ENCODE measurements at places on chromosomes 7 and 10. TPM values are rescaled to one million over a fixed set of nuclear protein-coding genes. Genes with fewer than 3 reads are reported as not detected.
A peak's percentile ranks its signal among the peaks of the same experiment; 100 is the strongest.

C10orf53 gene
- not detected for total RNA-seq

FXYD4 gene
- total RNA-seq, result not detected

FKBP6 gene
- total RNA-seq, result not detected

DENND2A gene
- 0.09 TPM for total RNA-seq

PTF1A gene
- total RNA-seq, result not detected

IL2RA gene
- total RNA-seq, result 33.4 TPM

GRCh38 chr7:116429986-116430619 is 69.4 kb upstream of the CAV2 start:
- H3K36me3 ChIP-seq, result no peaks in the 10 kb centered on the region
- no peaks in the 10 kb centered on the region for H3K27me3 ChIP-seq
- no peaks in the 10 kb centered on the region for H3K4me1 ChIP-seq
- no peak for DNase-seq

GRCh38 chr7:150450491-150451001 is at the start of gene GIMAP8:
TSS of gene GIMAP8 (plus strand) at chr7:150450630. CDS start at chr7:150466699, 16,069 bp downstream.
- H3K4me3 ChIP-seq, result peak within 1 kb of the TSS; percentile 64
- no peaks in the 10 kb centered on the region for H3K36me3 ChIP-seq
- H3K27ac ChIP-seq, result peak within 1 kb of the TSS; percentile 94

DNA sequence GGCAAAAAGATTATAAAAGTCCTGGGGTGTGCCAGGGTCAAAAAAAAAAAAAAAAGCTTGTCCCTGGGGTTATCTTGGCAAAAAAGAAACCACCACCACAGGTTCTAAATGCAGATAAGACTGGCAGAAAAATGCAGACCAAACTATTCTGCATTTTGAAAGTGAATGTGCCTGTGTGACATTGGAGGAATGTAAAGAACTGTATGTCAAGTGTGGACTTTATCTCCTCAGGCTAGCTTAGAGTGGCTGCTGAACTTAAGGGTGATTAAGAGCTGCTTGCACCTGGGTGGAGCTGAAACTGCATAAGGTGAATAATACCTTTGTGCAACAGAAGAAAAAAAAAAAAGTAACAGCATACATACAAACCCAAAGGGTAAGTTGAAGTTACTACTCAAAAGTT is 1.3 kb upstream of the NAPEPLD start:
- DNase-seq, result no peak
- H3K4me3 ChIP-seq, result no peak overlapping the region
- H3K27ac ChIP-seq, result no peak overlapping the region
- peaks cover 14% of the 10 kb centered on the region for H3K4me1 ChIP-seq

- H3K4me1 ChIP-seq, result no peaks in the 10 kb centered on the region
- no peak overlapping the region for H3K4me3 ChIP-seq
- DNase-seq, result no peak
- H3K27me3 ChIP-seq, result no peaks in the 10 kb centered on the region
- H3K27ac ChIP-seq, result no peak overlapping the region
These were observed 148.2 kb downstream of the PRKCQ start for GRCh38 chr10:6431861-6432260.

- H3K4me3 ChIP-seq, result no peak overlapping the region
- no peak for DNase-seq
- no peaks in the 10 kb centered on the region for H3K4me1 ChIP-seq
- H3K27ac ChIP-seq, result no peak overlapping the region
- peaks cover 38% of the 10 kb centered on the region for H3K27me3 ChIP-seq
These were observed 11.1 kb upstream of the EMX2 start for GRCh38 chr10:117531371-117532002.

DNA sequence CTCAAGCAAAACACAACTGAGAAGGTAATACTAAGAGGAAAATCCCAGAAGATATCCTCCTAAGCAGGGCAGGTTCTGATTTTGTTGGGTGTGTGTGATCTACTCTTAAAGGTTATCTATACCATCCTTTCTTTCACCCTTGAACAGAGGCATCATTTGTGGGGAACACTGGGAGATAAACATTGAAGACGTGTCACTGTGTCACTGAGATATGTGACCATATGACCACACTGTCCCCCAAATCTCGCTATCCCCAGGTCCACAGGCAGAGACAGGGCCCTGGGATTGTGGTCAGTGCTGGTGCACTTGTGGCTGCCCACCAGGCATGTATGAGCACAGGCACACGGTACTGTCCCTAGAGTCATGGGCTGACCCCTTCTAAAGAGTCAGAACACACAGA is 30.0 kb downstream of the TECTB start:
- no peaks in the 10 kb centered on the region for H3K36me3 ChIP-seq
- no peak for DNase-seq
- no peaks in the 10 kb centered on the region for H3K4me1 ChIP-seq
- no peaks in the 10 kb centered on the region for H3K27me3 ChIP-seq

DNA sequence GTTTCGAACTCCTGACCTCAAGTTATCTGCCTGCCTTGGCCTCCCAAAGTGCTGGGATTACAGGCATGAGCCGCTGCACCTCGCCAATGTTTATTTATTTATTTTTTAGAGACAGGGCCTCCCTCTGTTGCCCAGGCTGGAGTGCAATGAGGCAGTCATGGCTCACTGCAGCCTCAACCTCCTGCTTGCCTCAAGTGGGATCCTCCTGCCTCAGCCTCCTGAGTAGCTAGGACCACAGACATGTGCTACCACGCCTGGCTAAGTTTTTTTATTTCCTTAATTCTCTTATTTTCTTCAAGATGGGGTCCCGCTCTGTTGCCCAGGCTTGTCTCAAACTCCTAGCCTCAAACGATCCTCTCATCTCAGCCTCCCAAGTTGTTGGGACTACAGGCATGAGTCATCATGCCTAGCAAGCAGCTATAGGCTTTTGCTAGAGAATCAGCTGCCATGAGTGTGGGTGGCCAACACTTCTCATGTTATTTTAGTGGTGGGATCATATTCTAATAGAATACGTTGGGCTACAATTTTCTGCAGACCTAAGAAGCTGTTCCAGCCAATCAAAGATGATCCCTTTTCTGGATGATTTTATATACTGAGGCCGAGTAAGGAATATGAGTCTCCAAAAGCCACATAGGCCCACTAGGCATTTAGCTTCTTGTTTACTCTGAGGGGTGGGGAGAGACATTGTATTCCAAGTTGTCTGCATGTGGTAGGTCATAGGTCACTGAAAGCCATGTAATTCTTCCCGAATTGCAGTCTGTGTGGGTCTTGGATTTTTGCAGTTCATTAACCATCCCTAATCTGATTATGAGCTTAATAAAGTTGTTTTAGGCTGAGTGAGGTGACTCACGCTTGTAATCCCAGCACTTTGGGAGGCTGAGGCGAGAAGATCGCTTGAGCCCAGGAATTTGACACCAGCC is 7.6 kb upstream of the TMEM248 start:
- H3K4me1 ChIP-seq, result no peaks in the 10 kb centered on the region
- no peak overlapping the region for H3K4me3 ChIP-seq
- H3K27me3 ChIP-seq, result no peaks in the 10 kb centered on the region
- no peaks in the 10 kb centered on the region for H3K36me3 ChIP-seq
- no peak for DNase-seq

GRCh38 chr7:132577206-132578049 is 1.2 kb upstream of the PLXNA4 start:
- no peak overlapping the region for H3K4me3 ChIP-seq
- peaks cover 20% of the 10 kb centered on the region for H3K4me1 ChIP-seq
- H3K36me3 ChIP-seq, result no peaks in the 10 kb centered on the region
- H3K27ac ChIP-seq, result no peak overlapping the region
- peaks cover 22% of the 10 kb centered on the region for H3K27me3 ChIP-seq

DNA sequence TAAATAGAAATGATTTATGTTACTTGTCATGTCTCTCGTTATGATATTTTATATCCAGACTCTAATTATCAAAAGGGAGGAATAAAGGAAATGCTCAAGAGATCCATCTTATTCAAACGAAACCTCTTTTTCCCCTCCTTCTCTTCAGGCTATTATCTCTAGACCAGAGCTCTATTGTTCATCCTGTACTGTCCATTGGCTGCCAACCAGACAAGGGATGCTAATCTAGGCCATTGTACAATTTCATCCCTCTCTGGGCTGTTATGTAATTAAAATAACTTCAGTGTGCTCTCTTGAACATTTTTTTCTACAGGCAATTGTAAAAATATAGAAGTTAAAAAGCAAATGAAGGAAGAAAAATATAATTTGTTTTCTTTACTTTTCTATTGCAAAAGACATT is 220.4 kb downstream of the HDAC9 start:
- no peak for DNase-seq
- H3K27ac ChIP-seq, result no peak overlapping the region

DNA sequence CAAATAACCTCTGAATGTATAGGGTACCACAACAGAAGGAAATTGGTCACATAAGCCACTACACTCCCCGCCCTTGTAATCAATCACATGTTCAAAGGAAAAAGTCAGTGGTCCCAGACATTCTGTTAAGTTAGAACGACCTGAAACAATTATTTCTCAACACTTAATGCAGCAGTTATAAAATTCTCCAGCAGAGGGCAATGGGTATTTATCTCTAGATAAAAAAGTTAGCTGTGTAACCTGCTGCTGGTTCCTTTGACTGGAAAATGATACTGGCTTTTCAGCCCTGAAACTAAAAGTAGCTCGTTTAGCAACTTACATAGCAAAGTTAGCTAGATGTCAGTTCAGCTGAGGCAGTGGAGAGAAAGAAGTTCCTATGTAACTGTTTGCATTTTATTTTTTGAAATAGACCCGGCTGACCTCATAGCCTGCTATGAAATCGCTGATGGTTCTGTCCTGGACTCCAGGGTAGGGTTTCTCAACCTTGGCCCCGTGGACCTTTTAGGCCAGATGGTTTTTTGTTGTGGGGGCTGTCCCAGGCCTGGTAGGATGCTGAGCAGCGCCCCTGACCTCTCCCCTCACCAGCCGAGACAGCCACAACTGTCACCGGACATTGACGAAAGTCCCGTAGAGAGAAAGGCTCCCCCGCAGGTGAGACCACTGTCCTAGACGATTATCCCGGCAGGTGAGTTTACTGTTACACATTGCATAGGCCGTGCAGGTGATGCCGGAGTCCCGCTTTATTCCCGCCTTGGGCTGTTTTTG is 40.2 kb upstream of the PROSER2 start:
- no peak for DNase-seq
- no peaks in the 10 kb centered on the region for H3K4me1 ChIP-seq
- H3K36me3 ChIP-seq, result no peaks in the 10 kb centered on the region
- no peak overlapping the region for H3K4me3 ChIP-seq

DNA sequence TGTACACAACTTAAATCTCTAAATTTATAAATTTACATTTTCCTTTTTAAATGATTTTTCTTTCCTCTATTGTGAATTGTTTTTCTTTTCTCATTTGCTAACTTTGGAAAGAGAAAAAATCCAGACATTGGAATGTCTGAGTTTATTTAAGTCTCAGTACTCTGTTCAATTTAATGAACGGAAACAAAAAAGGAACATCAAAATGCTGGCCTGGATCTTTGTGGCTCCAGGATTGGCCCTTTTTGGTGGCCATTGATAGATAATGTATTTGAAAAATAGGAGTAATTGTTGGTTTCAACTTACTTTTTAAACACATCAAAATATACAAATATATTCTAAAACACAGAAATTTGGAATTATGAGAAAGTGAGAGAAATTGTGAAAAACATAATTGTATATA is 336.0 kb downstream of the SUGCT start:
- DNase-seq, result no peak
- no peaks in the 10 kb centered on the region for H3K27me3 ChIP-seq
- no peaks in the 10 kb centered on the region for H3K36me3 ChIP-seq
- H3K4me1 ChIP-seq, result no peaks in the 10 kb centered on the region
- no peak overlapping the region for H3K4me3 ChIP-seq

DNA sequence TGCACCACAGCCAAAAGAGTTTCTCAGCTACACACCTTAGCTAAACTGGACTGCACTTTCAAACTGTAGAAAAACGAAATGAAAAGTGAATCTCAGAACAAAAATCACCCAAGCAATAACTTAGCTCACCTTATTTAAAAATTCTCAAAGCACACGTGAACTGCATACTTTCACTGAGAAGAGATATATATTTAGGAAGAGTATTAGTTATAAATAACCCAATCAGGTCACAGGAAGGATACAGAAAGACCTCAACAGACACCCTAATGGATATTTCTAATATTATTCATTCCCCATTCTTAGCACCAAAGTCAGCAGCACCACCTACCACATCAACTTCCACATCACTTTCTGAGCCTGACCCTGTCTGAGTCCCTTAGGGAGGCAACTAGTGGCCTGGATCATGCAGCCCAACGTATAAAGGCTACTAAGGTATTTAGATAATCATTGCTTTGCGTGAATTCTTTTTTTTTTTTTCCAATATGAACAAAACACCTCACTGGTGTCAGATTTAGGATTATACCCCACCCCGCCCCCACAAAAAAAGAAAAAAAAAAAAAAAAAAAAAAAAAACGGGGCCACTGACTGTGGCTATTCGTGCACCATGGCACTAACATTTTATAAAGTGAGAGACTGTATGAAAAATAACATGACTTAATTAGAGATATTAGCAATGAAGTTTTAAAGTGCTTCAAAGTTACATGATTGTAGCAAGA is 2.6 kb downstream of the ABI1 start:
- peaks cover 22% of the 10 kb centered on the region for H3K4me1 ChIP-seq
- peak overlapping the region; percentile 17 for H3K4me3 ChIP-seq
- no peaks in the 10 kb centered on the region for H3K36me3 ChIP-seq
- no peak for DNase-seq
- no peaks in the 10 kb centered on the region for H3K27me3 ChIP-seq

GRCh38 chr7:47689558-47689957 is 107.6 kb upstream of the TNS3 start:
- no peak overlapping the region for H3K4me3 ChIP-seq
- no peak for DNase-seq
- H3K36me3 ChIP-seq, result no peaks in the 10 kb centered on the region
- H3K27ac ChIP-seq, result no peak overlapping the region
- no peaks in the 10 kb centered on the region for H3K27me3 ChIP-seq

- no peak for DNase-seq
- no peak overlapping the region for H3K4me3 ChIP-seq
- no peaks in the 10 kb centered on the region for H3K36me3 ChIP-seq
- H3K4me1 ChIP-seq, result peaks cover 4% of the 10 kb centered on the region
These were observed 8.0 kb downstream of the CCDC186 start for GRCh38 chr10:114166043-114166442.

DNA sequence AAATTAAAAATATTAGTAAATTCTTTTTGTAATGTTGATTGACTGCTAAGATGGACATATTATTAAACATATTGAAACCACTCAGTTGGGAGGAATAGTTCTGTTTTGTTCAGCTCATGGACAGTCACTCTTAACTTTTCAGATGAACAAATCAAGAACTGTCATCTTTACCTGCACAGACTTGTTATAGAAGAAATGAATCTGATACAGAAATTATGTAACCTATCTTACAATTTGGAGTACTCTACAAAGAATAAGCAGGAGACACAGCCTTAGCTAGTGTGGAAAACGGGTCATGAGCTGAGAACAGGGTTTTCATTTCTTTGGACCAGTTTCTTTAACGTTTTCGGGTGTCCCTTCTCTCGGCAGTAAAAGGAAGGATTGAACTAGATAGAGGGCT is 1.2 kb upstream of the ANLN start:
- peaks cover 15% of the 10 kb centered on the region for H3K4me1 ChIP-seq
- no peaks in the 10 kb centered on the region for H3K27me3 ChIP-seq
- H3K27ac ChIP-seq, result peak overlapping the region; percentile 28

GRCh38 chr10:88117869-88118632 is 254.6 kb downstream of the PTEN start:
- no peaks in the 10 kb centered on the region for H3K27me3 ChIP-seq
- H3K4me3 ChIP-seq, result no peak overlapping the region
- DNase-seq, result no peak
- H3K36me3 ChIP-seq, result no peaks in the 10 kb centered on the region
- H3K4me1 ChIP-seq, result peaks cover 41% of the 10 kb centered on the region

- DNase-seq, result no peak
- no peaks in the 10 kb centered on the region for H3K4me1 ChIP-seq
- no peak overlapping the region for H3K4me3 ChIP-seq
- H3K27ac ChIP-seq, result no peak overlapping the region
These were observed 544.4 kb downstream of the IPMK start for GRCh38 chr10:57723305-57723704.

Data from T-cell (primary cell).